Left hindlimb (tissue), 1 donor: ENCODE measurements at places on chromosomes 7 and 10.

DNA sequence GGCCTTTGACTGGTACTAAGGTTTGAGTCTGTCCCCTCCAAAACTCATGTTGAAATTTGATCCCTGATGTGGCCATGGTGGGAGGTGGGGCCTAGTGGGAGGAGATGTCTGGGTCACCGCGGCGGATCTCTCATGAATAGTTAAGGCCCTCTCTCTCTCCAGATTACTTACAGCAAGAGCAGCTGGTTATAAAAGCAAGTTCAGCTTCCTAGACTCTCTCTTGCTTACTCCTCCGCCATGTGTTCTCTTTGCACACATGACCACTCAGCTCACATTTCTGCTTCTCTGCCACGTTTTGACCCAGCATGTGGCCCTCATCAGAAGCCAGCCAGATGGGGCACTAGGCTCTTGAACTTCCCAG lies 29.9 kb upstream of the ZMIZ1 start:
- peak; percentile 36 for DNase-seq

- no peak for DNase-seq
Measured at GRCh38 chr7:88635149-88635548, 124.4 kb upstream of the ZNF804B start.

DNA sequence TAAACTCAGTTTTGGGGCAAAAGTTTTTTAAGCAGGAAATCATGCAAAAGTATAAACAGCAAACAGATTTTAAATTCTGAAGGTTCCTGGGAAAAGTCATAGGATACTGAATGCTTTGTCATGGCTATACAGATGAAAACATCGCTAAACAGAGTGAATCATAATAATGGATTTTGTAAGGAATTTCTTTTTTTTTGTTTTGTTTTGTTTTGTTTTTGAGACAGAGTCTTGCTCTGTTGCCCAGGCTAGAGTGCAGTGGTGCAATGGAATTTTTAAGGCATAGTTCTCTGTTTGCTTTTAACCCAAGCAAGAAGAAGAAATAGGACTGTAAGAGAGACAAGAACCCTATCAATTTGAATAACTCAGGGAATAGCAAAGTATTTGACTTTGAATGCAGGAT lies 285.3 kb downstream of the NRG3 start:
- no peak for DNase-seq

DNA sequence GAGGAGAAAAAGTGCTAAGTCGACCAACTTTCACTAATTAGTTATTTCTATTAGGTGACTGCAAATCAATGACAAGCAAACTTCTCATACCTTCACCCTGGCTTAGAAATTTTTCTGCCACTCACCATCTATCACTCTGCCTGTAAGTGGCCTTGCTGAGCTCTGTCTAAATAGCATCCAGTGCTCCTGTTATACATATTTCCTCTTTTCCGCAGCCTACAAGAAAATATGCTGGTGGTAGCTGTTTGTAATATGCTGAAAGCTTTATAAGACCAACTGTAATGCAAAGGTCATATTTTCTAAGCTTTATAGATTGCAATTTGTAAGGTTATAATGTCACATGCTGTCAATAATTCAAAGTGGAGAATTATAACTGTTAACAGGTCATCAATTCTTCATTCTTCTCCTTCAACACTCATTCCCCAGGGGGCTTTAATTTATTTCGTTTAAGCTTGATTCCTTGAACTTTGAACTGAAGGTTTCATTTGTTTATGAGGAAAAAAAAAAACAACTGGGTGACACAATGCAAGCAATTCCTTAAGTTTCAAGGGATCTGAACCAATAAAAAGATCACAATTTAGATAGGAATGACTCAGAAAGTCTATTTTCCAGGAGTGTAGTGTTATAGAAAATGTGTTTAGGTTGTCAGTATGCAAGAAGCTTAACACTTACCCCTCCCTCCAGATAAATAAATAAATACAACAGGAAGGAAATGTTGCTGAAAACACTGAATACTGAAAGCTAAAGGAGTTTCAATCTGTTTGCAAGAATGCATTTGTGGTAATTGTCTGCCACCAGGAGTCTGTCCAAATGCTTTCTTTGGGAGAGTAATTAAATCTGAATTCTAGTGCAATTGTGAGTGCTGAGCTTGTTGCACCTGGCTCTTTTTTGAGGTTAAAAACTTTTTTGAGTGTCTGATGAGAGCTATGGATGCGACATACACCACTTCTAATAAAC lies 183.7 kb downstream of the SORCS1 start:
- DNase-seq: no peak

- DNase-seq: no peak
Measured at GRCh38 chr7:79806161-79806734, 328.4 kb upstream of the GNAI1 start.

DNA sequence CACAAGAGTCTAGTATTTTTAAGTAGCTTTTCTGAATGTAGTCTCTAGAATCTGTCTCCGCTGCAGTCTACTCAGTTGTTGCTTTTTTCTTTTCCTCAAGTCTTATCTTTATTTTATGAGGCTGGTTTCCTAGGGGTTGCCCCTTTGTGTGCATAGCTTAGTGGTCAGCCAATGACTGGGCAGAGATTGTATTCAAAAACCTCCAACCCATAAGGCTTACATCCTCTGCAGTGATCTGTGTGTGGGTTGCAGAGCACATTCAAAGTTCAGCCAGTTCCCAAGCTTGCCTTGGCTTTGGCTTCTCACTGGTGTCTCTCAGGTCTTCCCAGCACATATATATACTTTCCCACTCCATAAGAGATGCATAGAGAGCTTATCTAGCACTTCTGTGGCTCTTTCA lies 160.0 kb upstream of the TCF7L2 start:
- DNase-seq: no peak

- no peak for DNase-seq
Measured at GRCh38 chr7:90586091-90586490, 10.0 kb upstream of the CDK14 start.

- DNase-seq: peak; percentile 47
Measured at GRCh38 chr10:128657548-128657947, 531.3 kb upstream of the MKI67 start.

- no peak for DNase-seq
Measured at GRCh38 chr7:22694597-22695207, 32.3 kb upstream of the IL6 start.

DNA sequence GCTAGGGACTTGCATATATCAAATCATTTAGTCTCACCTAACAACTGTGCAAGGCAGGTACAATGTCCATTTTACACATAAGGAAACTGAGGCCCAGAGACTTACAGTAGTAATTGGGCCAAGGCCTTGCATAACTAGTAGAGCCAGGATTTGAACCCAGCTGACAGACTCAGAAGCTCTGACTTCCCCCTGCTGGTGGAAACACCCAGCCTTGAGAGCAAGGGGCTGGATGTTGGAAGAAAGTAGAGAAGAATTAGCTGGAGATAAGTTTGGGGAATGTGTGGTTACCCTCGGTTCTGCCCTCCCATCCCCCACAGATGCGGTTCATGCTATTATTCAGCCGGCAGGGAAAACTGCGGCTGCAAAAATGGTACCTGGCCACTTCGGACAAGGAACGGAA lies 2.0 kb downstream of the AP1S1 start:
- DNase-seq: no peak

GRCh38 chr7:47291461-47292081 lies 290.3 kb downstream of the TNS3 start:
- DNase-seq: no peak

GRCh38 chr10:119207366-119207666 lies at the start of gene GRK5:
Gene GRK5, plus strand, starts transcription at chr10:119207571. Its CDS starts 347 bp downstream, at chr10:119207918.
- peak; percentile 98 for DNase-seq

DNA sequence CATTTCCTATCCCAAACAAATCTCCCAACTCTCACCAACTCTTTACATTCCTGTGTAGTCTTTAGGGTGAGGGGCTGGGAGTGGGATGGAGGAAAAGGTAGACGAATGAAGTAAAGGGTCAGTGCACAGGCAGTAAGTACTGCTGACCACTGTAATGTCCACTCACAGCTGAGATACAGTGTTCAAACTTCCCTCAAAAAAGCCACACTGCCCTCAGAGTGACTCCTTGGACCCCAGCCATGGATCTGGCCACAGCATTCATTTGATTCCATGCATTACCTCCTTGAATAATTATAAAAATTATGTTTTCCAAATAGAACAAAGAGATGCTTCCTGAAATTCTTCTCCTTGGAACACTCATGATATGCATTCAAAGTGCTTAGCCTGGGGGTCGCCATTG lies 19.8 kb upstream of the HIPK2 start:
- DNase-seq: no peak

- DNase-seq: no peak
Measured at GRCh38 chr7:116738378-116738777, 66.4 kb downstream of the MET start.

GRCh38 chr7:150866932-150867564 lies 14.7 kb downstream of the AOC1 start:
- no peak for DNase-seq

DNA sequence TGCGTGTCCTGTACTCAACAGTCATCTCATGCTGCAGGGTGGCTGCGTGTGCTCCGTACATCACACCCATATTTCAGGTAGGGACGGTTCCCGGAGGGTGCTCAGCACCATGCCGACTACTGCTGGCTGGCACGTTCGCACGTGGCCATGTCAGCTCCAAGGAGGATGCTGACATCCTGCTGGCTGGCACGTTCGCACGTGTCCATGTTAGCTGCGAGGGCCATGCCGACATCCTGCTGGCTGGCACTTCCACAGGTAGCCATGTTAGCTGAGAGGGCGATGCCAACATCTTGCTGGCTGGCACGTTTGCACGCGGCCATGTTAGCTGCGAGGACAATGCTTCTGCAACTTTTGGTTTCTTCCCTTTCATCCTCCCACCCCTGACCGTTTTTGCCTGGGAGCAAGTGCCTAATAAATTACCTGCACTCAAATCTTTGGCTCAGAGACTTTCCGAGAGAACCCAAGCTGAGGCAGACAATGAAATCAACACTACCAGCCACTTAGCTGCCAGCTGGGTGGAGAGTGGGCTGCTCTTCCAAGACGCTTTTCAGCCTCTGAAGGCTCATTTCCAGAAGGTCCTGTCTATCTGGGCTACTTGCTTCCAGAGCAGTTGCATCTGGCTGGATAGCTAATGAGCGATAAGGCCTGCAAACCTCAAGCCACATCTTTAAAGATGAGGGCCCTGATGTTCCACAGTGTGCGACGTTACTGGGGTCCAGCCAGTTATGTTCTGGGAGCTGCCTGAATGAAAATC lies 104.6 kb downstream of the WDR37 start:
- DNase-seq: no peak

DNA sequence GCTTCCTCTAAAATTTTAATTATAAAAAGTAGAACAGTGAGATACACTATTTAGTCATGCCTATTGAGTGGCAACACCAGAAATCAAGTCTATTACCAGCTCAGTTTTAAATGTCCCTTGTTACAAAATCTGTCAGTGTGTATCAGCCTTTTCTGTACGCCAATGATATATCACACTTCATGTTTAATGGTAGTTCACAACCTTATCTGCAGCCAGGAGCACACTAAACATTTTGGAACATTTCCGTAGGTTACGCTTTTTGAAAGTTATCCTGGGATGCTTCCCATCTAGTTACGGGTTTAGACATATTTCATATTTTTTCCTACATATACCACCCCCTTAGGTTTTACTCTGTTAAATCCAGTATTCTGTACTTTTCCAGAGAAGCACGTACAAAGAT lies 5.4 kb downstream of the HNRNPA2B1 start:
- no peak for DNase-seq

- peak; percentile 37 for DNase-seq
Measured at GRCh38 chr10:98610836-98611235, 164.1 kb upstream of the HPS1 start.

- DNase-seq: no peak
Measured at GRCh38 chr7:18175801-18176450, 148.3 kb upstream of the PRPS1L1 start.

GRCh38 chr7:127208351-127208750 lies 44.4 kb downstream of the GRM8 start:
- DNase-seq: no peak

DNA sequence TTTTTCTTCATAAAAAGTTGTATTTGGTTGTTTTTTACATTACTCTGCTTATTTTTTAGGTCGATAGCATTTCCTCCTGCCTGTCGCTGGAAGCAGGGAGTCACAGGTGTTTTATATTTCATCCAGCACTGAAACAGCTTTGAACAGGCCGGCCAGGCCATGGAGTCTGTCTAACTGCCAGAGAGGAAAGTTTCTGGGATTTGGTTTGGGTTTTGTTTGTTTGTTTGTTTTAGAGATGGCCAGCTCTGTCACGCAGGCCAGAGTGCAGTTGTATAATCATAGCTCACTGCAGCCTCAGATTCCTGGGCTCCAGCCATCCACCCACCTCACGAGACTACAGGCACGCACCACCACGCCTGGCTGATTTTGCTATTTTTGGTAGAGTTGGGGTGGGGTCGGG lies 23.4 kb downstream of the PROSER2 start:
- no peak for DNase-seq

DNA sequence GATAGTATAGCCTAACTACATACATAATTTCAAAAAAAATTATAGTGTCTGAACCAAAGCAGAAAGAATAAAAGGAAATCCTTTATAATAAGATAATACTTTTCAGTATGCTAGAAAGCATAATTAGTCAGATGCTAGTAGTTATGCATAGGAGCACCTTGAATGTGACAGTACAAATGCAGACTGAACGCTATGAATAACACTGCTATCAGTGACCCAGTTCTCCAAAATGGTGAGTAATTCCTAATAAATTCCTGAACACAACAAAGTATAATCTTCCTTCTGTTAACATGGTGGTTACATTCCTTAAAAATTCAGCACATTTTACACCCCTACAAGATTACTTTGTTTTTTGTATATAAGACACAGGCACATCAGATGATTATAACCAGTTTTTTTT lies 1.2 kb upstream of the CHPF2 start:
- DNase-seq: no peak

- no peak for DNase-seq
Measured at GRCh38 chr7:18384491-18385143, 110.9 kb upstream of the HDAC9 start.

GRCh38 chr7:90173127-90173844 lies 19.0 kb downstream of the STEAP1 start:
- no peak for DNase-seq

GRCh38 chr7:115779561-115779960 lies 251.0 kb downstream of the TFEC start:
- DNase-seq: no peak

- DNase-seq: no peak
Measured at GRCh38 chr10:10359263-10359662, 658.4 kb upstream of the CELF2 start.

DNA sequence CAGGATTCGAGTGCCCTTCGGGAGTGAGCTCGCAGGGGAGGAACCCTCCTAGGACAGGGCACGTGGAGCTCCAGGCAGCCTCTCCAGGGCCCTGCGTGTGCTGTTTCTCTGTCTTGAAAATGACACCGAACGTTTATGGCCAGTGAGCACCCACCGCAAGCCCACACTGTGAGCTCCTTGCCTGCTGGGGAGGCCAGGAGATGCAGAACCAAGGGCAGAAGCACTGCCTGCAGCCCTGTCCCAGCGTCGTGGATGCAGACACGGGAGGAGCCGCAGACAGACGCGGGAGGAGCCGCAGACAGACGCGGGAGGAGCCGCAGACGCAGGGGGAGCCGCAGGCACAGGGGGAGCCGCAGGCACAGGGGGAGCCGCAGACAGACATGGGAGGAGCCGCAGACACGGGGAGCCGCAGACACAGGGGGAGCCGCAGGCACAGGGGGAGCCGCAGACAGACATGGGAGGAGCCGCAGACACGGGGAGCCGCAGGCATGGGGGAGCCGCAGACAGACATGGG lies 314.4 kb downstream of the PTPRN2 start:
- DNase-seq: no peak
